ENCODE measurements at places on chromosomes 5 and 9.

- no peak for DNase-seq
These were observed 222.7 kb downstream of the ICE1 start for GRCh38 chr5:5645198-5645597.

- DNase-seq = no peak
These were observed 1.1 kb downstream of the RELL2 start for GRCh38 chr5:141637767-141638419.

DNA sequence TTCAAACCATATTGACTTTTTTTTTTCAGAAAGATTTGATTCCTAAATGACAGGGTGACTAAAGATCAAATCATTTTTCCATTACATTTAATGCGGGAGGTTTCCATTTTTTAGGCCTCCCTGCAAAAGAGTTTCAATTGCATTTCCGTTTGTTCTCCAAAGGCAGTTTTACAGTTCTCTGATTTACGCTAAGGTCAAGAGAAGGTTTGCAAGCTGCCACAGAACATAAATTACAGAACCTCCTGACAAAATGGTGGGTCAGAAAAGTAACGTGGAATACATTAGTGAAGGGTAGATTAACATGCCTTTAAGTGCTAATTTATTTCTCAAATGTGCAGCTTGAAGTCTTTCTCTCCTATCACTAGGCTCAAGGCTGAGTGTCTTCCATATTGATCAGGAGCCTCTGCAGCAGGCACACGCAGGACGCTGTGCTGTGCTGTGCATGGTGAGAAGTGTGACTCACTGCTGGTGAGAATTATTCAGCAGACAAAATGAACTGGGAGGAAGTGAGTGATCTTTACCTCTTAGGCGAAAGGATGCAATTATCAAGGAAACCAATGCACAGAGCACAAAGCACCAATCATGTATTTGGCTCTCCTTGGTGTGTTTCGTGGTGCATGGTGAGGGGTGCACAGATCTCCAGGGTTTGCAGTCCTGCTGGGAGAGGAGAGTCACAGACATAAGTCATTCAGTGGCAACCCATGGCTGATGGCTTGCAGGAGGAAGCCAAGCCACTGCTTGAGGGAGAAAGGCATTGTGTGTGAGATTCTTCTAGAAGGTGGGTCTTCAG lies 136.3 kb downstream of the TENT4A start:
- no peak for DNase-seq

DNA sequence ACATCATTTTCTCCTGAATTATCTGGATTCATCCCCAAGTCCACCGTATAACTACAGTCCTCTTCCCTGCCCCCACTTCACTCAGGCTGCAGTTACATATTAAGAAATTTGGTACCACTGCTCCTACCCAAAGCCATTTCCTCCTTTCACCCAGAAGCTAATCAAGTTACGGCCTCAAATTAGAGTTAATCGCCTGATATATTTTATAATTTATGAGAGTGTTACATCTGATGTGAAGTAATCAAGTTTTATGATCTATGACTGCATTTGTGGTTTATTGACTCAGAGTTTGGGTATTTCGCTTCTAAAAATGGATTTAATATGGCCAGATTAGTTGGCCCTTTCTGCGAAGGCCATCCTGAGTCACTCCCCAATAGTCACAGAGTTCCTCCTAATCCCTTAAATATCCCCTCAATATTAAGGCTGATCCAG lies 223.6 kb upstream of the KIF2A start:
- no peak for DNase-seq

DNA sequence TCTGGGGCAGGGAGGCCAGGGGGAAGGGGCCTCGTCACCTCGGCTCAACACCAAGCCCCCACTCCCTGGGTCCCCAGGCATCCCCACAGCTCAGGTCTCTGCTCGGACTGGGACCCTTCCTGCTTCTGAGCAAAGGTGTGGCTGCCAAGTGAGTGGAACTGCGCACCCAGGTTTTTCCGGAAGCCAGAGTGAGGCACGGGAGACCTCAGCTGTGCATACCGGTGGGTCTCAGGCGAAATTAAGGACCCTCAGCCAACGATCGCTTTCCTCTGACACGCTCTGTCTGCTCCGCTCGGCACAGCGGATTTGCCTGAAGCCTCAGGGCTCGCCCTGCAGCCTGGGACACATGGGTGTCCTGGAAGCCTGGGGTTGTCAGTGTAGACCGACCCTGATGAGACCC lies 41.0 kb upstream of the IRX4 start:
- DNase-seq = no peak

DNA sequence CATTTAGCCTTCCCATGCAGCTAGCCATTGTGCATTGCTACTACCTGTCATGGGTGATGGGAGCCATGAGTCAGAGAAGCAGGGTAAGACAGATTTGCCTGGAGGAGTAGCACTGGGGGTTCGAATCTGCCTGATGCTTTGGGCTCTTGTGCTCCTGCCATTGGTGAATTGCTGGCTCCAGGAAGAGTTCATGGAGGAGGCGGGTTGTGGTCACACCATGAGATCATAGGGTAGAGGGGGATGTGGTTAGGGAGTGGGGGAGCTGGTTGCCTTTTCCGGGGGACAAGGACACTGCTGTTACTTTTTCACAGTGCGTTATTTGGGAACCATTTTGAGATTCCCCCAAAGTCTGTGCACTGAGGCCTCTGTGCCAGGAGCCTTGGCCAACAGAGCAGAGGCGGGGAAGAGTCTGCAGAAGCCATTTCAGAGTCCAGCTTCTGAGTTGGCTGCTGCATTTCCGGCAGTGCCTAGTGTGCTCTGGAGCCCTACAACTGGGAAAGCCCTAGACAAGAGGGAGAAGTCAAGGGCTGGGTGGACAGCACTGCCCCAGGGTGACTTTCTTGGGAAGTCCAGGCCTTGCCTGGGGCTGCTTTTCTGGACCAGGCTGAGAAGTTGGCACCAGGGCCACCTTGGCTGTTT lies 6.2 kb downstream of the ANGPTL2 start:
- no peak for DNase-seq

DNA sequence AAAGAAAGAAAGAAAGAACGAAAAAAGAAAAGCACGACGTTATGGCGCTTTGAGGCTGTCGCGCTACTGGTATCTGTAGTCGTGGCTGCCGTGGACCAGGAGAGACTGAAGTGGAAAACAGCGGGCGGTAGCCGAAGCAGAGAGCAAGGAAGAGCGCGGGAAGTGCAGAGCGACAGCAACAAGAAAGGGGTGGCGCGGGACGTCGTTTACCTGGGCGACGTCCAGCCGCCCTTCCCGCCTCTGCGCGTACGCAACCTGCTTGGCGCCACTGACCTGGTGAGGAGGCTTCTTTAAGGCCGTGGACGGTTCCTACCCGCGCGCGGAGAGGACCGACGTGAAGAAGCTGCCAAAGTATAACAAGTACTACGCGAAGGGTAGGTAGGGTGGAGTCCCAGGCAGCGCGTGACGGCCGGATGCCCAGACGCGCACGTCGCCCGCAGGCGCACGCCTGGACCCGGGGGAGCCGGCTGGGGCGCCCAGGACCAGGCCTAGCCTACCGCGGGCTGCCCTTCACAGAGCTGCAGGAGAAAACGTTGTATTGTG lies 15.4 kb downstream of the CCL28 start:
- DNase-seq = peak; percentile 24

DNA sequence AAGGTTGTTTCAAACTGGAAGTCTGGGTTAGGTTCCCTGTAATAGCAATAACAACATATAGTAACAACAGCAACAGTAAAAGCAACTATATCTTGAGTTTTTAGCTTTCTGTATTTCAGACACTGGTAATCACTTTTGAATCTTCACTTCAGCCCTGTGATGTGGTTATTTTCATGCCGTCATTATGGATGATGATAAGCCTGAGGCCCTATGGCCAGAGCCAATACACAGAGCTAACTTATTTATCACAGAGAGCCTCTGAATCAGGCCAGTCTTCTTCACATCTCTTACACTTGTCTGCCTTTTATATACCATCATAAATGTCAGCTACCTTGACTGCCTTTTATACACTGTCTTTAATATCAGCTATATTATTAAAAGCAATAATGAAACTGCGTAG lies 329.0 kb downstream of the FER start:
- DNase-seq = no peak

GRCh38 chr9:86082870-86083269 lies 16.5 kb downstream of the GOLM1 start:
- no peak for DNase-seq

All from stimulated activated CD8-positive, alpha-beta memory T cell treated with anti-CD3 and anti-CD28 coated beads, Interleukin-2, amount 100 ng/mL, for 1 hour (primary cell).